ENCODE measurements at places on chromosomes 3 and 15.
A peak's percentile ranks its signal among the peaks of the same experiment; 100 is the strongest.

DNA sequence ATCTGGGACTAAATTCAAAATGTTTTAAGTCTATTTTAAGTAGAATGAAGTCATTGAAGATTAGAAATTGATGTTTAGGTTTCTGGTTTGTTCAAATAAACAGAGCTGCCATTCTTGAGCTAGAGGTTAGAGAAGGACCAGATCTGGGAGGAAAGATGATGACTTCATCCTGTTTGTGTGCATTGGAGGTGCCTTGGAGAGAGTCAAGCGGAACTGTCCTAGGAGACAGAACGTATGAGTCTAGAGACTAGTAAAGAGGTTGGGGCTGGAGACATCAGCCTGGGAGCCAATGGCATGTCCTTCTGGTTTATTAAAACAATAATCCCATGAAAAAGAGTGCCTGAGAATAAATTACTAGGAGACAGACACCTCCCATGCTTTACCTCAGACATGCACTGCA lies 303.4 kb downstream of the KBTBD8 start:
- no peak for DNase-seq

- DNase-seq = no peak
Measured at GRCh38 chr3:69200384-69201068, 78.1 kb upstream of the LMOD3 start.

- no peak for DNase-seq
Measured at GRCh38 chr3:146838221-146838620, 233.1 kb upstream of the PLSCR5 start.

- no peak for DNase-seq
Measured at GRCh38 chr15:77821188-77821958, 188.7 kb upstream of the LINGO1 start.

- no peak for DNase-seq
Measured at GRCh38 chr15:72472992-72473610, 1.0 kb upstream of the ARIH1 start.

- DNase-seq = no peak
Measured at GRCh38 chr3:14235912-14236295, 57.3 kb downstream of the LSM3 start.

DNA sequence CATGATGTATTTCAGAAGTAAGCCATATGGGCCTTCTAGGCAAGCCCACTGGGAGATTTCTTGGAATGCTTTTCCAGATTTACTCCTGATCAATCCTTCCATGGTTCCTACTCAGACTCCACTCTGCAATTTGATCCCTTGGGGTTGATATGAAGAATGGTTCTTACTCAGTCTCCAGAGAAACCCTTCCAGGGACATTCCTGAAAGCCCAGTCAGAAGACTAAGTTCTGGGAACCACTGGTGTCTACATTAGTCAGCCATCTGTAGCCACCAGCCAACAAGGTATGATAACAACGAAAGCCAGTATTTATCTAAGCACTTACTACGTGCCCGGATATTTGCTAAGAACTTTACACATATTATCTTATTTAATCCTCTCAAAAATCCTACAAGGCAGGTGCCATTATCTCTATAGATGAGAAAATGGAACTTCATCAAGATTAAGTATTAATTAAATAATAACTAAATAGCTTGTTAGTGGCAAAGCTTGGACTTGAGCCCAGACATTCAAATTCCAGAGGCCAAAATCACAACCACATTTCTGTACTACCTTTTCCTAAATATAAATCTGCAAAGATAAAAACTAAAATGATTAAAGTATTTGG lies 32.7 kb downstream of the ZNF385D start:
- no peak for DNase-seq

DNA sequence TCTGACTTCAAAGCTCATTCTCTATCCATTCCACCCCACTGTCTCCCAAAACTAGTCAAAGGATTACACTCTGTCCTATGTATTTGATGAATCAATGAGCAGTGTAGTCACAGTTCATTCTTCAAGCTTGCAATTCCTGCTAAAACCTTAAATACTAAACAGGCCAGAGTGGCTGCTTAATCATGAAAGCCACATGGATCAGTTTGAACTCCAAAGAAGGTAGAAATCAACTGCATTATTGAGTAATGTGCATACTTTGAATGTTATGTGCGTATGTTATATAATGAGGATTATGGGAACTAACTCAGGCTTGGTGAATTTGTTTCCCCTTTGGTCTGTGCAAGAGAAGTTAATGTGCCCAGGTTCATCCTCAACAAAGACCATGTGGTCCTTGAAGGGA lies 45.4 kb downstream of the PRICKLE2 start:
- no peak for DNase-seq

- no peak for DNase-seq
Measured at GRCh38 chr15:58992181-58992580, 4.7 kb downstream of the RNF111 start.

DNA sequence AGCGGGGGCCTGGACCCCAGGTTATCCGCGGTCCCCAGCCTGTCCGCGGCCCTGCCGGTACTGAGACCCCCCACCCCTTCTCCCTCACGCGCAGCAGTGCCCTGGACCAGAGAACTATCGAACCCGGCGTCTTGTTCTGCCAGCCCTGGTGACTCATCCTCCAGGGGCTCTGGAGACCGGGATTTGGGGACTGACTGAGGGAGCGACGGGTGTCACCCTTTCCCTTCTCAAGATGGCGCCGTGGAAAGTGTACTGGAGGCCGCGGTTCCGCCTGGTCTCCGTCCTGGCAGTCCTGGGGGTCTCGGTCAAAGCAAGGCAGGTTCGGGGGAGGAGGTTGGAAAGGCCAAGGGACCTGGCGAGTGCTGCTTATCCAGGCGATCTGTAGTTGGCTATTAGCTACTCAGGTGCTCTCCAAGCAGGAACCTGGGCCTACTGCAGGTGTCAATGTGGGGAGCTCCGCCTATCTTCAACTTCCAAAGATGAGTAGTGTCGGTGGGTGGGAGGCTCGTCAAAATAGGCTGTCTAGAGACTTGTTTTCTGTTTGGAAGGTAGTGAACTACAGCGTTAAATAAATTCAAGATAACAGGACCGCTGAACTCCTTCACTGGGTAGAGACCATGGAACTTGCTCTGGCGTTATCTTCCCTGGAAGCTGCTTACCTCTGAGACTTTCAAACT lies 790 bp downstream of the RAB5A start:
- no peak for DNase-seq

DNA sequence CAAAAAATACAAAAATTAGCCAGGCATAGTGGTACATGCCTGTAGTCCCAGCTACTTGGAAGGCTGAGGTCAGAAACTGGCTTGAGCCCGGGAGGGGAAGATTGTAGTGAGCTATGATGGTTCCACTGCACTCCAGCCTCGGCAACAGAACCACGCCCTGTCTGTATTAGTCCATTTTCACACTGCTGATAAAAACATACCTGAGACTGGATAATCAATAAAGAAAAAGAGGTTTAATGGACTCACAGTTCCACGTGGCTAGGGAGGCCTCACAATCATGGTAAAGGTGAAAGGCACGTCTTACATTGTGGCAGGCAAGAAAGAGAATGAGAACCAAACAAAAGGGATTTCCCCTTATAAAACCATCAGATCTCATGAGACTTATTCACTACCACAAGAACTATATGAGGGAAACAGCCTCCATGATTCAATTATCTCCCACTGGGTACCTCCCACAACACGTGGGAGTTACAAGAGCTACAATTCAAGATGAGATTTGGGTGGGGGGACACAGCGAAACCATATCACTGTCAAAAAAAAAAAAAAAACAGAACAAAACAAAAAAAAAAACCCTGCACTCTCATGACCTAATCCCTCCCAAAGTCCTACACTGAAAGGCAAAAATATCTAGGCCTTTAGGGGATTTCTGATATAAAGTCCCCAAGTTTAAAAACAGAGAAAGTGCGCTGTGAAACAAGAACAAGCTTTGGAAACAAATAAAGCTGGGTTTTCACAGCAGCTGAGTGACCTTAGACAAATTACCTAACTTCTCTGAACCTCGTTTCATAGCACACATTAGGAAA lies 224.7 kb downstream of the IGSF11 start:
- no peak for DNase-seq

- DNase-seq = no peak
Measured at GRCh38 chr3:143657391-143657790, 190.9 kb downstream of the SLC9A9 start.

- no peak for DNase-seq
Measured at GRCh38 chr15:80492874-80493273, 88.7 kb downstream of the ARNT2 start.

GRCh38 chr3:172524611-172525010 lies 1.4 kb upstream of the TNFSF10 start:
- no peak for DNase-seq

DNA sequence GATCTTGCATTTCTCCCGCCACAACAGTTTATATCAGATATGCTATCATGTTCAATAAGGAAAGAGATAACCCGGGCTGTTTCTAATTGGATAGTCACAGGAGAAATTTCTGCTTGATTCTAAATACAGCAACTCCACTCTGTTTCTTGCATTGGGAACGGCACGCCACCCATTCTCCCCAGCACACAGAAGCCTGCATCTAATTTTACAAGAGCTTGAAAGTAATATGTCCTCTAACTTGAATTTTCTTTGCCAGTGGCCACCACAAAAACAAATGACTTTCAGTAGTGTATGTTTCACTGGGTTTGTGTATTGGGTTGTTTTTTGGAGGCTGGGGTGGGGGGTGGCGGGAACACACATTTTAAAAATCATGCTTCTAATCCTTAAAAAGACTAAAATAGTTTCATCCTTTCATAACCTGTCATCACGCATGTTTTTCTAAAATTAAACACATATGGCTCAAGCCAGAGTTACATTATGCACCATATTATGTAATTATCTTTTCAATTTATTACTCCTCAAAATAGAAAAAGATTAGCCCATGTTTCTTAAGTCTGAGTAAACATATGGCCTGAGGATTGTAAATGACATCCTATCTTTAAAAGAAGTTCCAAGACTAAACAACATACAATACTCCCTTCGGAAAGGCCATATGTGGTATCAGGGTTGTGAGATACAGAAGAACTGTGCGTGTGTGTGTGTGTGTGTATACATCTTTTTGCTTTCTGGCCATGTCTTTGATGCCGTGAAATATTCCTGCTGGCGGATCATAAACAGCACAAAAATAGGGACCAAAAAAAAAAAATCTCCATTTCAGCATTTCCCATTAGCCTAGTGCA lies 176.3 kb downstream of the FOXP1 start:
- DNase-seq = no peak

- DNase-seq = no peak
Measured at GRCh38 chr3:196650740-196651311, 11.3 kb downstream of the NRROS start.

GRCh38 chr3:151328298-151328995 lies 902 bp downstream of the P2RY13 start:
- no peak for DNase-seq

DNA sequence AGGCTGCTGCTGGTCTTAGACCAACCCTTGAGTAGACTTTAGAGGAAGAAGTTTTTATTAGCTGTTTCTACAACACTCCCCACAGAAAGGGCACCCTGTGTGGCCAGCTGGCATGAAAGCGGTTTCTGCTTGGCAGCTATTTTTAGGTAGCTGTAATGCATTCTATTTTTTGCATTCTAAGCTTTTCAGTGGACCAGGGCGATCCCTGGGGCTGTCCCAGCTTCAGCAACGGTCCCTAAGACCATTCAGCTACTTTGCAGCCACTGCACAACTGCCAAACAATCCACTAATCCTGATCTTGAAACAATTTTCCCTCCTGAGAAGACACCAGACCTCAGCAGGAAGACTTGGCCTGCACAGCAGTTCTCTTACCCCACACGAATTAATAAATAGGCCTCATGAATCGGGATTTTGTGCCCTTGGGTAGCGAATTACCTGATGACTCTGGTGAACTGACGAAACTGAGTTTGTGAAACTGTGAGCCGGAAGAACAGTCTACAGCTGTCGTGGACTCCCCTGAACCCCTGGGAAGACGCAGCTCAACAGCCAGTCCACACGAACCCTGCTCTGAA lies 14.6 kb upstream of the TFRC start:
- no peak for DNase-seq

DNA sequence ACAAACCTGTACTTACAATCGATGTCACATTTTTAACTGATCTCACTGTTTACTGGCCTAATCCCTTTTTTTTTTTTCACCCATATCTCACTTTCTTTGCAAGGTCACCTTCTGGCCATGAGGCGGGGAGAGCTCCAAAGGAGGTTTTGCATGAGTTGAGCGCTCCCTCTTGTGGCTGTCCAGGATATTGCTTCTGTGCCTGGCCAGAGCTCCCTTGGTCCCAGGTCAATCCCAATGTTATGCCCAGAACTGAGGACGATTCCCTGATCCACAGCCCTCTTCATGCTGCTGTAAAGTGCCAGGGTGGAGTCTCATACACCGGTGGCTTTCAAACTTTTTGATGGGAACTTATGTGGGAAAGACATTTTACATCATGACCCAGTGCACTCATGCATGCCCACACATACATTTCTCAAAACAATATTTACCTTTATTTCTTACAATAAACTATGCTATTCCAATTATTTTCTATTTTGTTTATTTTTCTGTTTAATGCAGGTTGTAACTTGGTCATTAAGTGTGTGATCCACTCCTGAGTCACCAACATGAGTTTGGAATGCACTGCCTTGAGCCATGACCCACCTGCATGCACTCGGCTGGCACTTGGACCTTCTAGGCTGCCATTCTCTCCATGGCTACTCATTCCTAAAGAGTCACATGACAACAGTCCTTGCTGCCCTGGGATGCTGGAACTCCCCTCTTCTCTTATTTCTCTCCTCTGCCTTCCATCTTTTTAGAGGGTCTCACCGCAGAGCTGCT lies 9.6 kb upstream of the SST start:
- peak; percentile 20 for DNase-seq

- no peak for DNase-seq
Measured at GRCh38 chr3:65848024-65848423, 190.7 kb downstream of the MAGI1 start.

DNA sequence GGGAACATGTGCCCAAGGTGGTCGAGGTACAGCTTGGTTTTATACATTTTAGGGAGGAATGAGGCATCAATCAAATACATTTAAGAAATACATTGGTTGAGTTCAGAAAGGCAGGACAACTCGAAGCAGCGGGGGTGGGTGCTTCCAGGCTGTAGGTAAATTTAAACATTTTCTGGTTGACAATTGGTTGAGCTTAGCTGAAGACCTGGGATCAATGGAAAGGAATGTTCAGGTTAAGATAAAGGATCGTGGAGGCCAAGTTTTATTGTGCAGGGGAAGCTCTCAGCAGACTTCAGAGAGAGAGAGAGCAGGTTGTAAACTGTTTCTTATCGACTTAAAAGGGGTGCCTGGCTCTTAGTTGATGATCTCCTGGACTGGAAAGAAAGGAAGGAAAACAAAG lies 11.3 kb downstream of the CPN2 start:
- DNase-seq = no peak

DNA sequence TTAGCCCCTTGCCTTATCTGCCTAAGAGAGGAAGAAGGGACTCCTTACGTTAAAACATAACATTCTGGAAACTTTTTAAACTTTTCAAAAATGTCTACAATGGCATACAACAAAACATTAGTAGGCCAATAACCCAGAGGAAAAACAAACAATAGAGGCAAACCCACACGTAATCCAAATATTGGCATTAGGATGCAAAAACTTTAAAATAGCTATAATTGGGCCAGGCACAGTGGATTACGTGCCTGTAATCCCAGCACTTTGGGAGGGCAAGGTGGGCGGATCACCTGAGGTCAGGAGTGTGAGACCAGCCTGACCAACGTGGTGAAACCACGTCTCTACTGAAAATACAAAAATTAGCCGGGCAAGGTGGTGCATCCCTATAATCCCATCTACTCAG lies 134.9 kb downstream of the AQP9 start:
- DNase-seq = no peak

Measured in NCI-H1436 treated with DMSO at 0.1 percent for 48 hours (cell line).